NCI-H1105 treated with DMSO at 0.1 percent for 48 hours (cell line): ENCODE measurements at places on chromosomes 5 and 9.

- DNase-seq = no peak
Observed at GRCh38 chr5:126003309-126003708, 419.9 kb upstream of the GRAMD2B start.

DNA sequence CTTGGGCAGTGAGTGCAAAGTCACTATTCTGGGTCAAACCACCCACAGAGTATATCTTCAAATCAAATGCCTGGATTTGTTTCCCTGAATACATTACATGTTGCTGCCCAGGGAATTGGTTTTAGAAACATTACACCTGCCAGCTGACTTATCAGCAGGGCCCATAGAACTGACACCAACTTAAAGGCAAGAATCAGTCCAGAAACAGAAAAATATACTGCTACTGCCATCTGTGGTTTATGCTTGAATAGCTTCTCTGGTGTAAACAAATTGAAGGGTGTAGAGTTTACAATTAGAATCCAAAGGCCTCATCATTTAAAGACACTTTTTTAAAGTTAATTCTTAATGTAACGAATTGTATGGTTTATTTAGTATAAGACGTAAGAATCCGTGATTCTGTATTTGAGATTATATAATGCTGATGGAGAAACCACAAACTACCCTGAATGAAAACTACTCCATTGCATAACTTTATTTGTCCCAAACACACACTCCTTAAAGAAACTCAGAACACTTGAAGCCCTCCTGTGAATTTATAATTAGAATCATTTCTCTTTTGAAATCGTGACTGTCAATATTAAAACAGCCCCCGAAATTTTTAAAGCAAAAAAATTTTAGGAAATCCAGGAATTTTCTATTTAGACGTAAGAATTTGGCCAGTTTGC lies 6.2 kb downstream of the NR6A1 start:
- DNase-seq = peak; percentile 37

GRCh38 chr9:120696551-120697230 lies 17.6 kb downstream of the MEGF9 start:
- no peak for DNase-seq

DNA sequence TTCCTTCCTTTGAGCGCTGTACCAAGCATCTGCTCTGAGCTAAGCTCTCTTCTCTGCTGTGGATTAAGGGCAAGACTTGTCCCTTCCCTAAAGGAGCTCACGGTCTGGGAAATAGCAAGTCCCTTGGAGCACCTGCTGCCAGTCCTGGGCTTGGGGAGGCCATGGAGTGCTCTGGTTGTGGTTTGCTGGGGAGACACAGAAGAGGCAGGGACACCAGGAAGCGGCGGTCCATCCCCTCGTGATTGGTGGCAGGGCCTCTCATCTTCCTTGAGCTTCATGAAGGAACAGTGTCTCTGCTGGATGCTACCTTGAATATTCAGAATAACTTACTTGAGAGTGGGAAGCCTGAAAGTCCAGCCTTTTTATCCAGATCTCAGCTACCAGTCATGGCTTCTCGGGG lies 35.3 kb downstream of the COL5A1 start:
- no peak for DNase-seq

DNA sequence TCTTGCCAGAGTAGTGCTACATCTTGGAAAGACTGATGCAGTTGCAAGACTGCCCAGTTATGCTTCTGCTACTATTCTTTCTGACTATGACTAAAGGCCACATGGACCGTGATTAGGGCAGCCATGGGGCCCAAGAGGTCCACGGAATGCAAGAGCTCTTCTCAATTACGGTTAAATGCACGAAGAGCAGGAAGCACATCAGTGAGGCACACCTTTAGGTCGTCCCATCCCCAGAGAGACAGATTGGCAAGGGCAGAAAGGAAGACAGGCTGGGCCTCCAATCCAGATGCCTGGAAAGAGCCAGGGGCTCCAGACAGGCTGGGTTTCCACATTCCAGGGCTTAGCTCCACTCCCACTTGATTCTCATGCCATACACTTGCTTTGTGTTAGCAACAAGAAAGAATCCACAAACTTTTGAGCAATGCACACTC lies 132.3 kb upstream of the SLIT3 start:
- DNase-seq = no peak

- no peak for DNase-seq
Observed at GRCh38 chr5:164784230-164784629, 1278.8 kb downstream of the MAT2B start.

GRCh38 chr9:35569206-35569605 lies 35.9 kb upstream of the TESK1 start:
- DNase-seq = no peak

GRCh38 chr9:34190996-34191892 lies 12.4 kb downstream of the UBAP1 start:
- DNase-seq = peak; percentile 7

DNA sequence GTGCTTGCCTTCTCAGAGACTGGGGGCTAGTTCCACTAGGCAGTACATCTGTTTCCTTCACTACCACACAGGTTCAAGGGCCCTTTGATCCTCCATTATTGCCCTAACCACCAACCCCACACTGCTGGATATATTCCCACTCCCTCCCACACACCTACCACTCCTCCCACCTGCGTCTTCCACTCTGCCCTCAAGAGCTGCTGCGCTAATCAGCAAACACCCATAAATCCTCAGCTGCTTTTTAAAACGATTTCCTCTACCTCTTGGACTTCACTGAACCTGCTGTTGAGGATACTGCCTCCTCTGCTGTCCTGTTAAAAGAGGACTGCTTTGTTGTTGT lies 120.9 kb downstream of the MAPKAP1 start:
- DNase-seq = peak; percentile 55

GRCh38 chr9:18922161-18922885 lies 110.7 kb downstream of the SAXO1 start:
- DNase-seq = no peak

- no peak for DNase-seq
Observed at GRCh38 chr9:5357431-5358105, 17.9 kb upstream of the RLN1 start.

GRCh38 chr9:128150594-128151308 lies 1.5 kb downstream of the LCN2 start:
- DNase-seq = no peak

DNA sequence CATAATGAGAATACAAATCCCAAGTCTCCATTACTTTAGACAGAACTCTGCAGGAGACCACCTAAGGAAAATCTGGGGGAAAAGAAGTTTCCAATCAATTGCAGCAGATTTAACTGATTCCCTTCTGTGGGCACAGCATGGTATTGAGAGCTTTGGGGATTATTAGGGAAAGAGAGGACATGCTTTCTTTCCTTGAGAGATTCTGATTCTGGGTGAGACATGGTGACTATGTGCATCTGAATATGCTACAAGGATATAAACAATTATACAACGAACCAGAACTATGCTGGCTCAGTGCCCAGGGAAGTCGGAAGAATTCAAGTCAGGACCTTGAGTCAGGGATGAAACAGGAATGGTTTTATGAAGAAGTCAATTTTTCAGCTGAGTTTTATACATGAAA lies 183.7 kb downstream of the PDE4D start:
- DNase-seq = no peak

DNA sequence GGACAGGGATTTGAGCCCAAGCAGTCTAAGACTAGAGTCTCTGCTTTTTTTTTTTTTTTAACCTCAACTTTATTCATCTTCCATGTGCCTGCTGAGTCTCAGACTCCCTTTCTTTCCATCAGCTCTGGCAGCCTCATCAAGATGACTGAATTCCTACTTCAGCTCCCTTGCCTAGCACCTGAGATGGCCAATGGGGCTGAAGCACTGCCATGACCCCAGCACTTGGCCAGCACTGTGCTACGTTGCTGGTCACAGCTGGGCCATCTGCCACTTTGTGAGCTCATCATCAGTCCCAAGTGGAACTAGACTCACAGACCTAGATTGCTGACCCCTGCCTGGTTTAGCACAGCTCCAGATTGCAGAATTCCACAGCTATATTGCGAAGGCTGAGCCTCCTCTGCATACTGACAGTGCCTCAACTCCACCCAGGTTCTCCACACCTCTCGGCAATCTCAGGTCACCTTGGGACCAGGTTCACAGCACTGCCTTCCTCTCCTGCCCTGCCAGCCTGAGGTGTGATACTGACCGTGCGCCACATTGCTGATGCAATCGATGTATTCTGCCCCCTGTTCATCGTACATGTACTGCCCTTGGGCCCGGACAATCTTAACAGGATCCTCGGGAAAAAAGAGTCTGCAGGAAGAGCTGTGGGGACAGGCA lies 1.6 kb downstream of the PHYKPL start:
- no peak for DNase-seq

DNA sequence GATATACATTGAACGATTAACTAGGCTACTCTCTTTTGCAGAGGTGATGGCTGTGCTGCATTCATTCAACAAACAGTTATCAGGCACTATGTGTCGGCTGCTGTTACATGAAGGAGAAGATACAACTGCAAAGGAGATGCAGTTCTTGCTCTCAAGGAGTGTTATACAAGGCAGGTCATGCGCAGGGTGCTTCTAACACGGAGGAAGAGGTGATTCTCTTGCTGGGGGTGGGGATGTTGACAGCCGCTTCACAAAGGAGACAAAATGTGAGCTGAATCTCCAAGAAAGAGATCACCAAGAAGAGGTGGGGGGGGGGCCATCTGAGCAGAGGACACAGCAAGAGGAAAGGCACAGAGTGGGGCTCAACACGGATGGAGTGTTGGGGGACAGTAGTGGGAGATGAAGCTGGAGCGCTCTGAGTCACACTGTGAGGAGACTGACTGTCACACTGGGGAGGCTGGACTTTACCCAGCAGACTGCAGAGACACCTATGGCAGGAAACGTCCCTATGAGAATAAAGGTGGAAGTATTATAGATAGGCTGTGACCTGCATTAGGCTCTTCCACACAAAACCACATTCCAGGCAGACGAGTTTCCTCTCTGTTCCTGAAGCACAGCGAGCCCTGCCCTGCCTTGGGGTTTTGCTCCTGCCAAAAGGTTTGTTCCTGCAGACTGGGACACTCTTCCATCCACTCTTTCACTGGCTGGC lies 20.9 kb downstream of the NDUFA8 start:
- no peak for DNase-seq

DNA sequence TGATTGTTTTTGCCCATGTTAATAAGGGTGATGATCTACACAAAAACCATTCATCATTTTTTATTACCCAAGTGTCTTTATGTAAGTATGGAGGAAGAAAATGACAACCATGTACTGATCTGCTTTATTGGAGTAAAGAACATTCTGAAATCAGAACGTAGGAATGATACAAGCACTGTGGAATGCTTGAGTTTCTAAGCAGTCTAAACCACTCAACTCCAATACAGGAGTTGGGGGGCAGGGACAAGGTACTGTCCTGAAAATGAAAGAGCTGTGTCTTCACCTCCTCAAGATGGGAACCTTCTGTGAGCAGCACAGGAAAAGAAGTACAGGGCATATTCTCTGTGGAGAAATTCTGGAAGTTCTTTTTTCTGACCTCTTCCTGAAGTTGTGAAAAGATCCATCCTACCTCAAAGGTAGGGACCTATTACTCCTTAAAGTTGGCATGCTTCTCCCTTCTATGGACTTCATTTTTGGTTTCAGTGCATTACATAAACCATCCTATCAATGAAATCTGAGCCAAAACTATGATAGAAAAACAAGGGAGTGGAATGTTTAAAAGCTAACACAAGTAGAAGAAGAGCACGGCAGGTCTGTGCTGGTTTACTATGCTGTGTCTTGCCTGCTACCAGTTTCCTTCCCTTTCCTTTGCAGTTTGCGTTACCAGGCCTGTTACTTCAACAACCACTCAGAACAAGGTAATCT lies 202.6 kb downstream of the SEMA5A start:
- no peak for DNase-seq

- DNase-seq = no peak
Observed at GRCh38 chr5:157390133-157390532, 69.9 kb upstream of the NIPAL4 start.

GRCh38 chr5:116062352-116062751 lies 22.5 kb upstream of the COMMD10 start:
- DNase-seq = no peak

DNA sequence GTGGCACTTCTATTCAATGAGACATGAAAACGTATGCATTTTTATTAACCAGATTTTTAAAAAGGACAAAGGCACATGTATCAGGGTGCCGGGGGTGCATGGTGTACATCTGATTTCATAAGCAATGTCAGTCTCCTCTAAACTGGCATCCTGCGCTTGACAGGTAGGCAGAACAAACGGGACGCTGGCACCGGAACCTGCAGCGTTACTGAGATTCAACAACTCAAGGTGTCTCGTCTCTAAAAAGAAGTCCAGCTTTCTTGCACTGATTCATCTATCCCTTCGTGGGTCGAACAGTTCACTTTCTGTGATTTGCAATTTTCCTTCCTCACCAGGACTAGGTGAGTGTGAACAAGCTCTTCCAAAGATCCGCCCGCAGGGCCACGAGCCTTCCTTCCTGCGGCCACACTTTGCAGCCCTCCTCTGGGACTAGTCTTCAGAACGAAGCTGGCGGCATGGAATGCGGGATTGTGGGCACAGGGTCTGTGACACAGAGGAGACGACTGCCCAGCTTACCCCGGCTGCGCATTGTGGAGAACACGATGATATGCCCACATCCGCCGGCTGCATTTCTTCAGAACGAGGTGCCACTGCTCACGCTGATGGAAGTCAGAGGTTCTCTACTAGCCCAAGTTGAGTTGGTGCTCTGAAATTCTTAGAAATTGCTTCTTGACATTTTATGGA lies 7.2 kb downstream of the SLC6A3 start:
- no peak for DNase-seq

- no peak for DNase-seq
Observed at GRCh38 chr5:72428669-72429068, 78.5 kb downstream of the ZNF366 start.
